ENCODE measurements at places on chromosomes 1 and 21. TPM values are rescaled to one million over a fixed set of nuclear protein-coding genes. Genes with fewer than 3 reads are reported as not detected.

The WNT4 gene
- 5.0 TPM for polyA plus RNA-seq

The CHIA gene
- not detected for polyA plus RNA-seq

The KCNQ4 gene
- polyA plus RNA-seq = 1.8 TPM

The HSPA6 gene
- polyA plus RNA-seq = 0.39 TPM

The PLEKHA6 gene
- polyA plus RNA-seq = 27.8 TPM

The PAX7 gene
- polyA plus RNA-seq = 0.34 TPM

The LCE1E gene
- polyA plus RNA-seq = not detected

The LCE1C gene
- polyA plus RNA-seq = not detected

The CCDC181 gene
- 3.0 TPM for polyA plus RNA-seq

The SLC25A34 gene
- polyA plus RNA-seq = 3.9 TPM

The LCE1F gene
- polyA plus RNA-seq = not detected

The RGS13 gene
- polyA plus RNA-seq = not detected

Measured in brain (organoid and tissue), 16 donors.